GM03348 (cell line): ENCODE measurements at places on chromosomes 6 and 20.

- no peak for DNase-seq
Observed at GRCh38 chr20:61719691-61720347, 345.9 kb downstream of the TAF4 start.

DNA sequence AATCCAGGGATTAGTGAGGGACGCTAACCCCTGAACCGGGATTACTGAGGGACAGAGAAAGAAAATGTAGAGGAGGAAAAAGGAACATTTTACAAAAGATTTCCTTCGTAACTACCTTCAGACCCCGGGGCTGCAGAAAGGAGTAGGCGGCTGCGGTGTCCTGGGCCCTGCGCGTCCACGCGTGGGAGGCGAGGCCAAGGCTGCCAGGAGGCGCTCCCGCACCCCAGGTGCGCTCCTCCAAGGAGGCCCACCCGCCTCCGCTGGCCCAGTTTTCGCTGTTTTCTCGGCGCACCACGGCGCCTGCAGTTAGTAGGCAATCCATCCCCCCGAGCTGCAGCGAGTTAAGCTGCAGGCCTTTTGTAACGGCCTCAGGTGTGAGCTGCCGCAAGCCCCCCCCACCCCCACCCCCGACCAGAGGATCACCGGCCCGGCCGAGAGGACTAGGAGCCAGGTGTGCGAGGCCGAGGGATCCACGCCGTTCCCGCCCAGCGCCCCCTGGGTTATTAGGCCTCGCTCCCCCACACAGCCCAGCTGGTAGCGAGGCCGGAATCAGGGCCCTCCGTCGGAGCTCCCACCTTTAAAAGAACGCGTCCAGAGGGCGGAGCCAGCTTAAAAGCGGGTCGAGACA lies 380.3 kb upstream of the ARID1B start:
- DNase-seq = no peak

DNA sequence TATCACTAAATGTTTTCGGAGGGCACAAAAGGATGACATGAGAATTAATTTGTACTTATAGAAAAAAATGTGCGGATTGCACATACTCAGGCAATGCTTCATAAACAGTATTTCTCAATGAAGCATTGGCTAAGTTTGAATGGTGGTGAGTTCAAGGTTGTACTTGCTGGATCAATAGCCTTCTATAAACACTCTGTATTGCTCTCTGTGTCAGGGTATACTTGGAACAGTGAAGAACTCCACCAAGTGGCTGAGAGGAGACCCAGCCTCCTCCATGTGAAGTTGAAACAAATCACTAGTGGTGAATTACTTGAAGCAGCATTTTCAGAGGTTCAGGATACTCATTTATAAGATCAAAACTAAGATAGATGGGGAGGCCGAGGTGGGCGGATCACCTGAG lies 360.6 kb downstream of the RIMS1 start:
- no peak for DNase-seq

- DNase-seq = no peak
Observed at GRCh38 chr20:44448753-44449546, 26.7 kb upstream of the TTPAL start.

- peak; percentile 79 for DNase-seq
Observed at GRCh38 chr6:10425975-10426780, 11.3 kb upstream of the TFAP2A start.

- no peak for DNase-seq
Observed at GRCh38 chr6:123333000-123333756, 303.6 kb downstream of the TRDN start.

- no peak for DNase-seq
Observed at GRCh38 chr6:96942676-96943075, 18.1 kb downstream of the KLHL32 start.

- DNase-seq = no peak
Observed at GRCh38 chr20:40322941-40323340, 366.1 kb downstream of the MAFB start.

DNA sequence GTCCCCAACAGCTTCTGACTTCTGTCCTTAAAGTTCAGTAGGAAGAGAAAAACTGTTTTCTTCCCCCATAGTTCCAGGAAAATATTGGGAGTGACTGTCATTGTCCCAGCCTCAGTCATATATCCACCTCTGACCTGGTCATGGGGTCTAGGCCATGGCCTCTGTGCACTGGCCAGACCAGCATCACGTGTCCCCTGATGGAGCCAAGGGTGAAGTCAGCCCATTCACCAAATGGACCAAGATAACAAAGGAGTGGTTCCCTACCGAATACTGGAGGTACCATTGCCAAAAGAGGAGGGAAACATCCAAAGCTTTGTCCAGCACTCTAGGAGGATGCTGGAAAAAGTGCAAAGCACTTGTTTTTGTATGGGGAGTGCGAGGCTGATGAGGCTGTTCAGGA lies 395.4 kb downstream of the TAF4 start:
- DNase-seq = no peak

GRCh38 chr6:46549155-46549554 lies 57.9 kb upstream of the RCAN2 start:
- DNase-seq = no peak
